ENCODE measurements at places on chromosomes 1 and 21. TPM values are rescaled to one million over a fixed set of nuclear protein-coding genes. Genes with fewer than 3 reads are reported as not detected.

GRCh38 chr1:8525216-8525557 lies 207.3 kb downstream of the SLC45A1 start:
- H3K27me3 ChIP-seq = no peaks in the 10 kb centered on the region
- peak overlapping the region; percentile 87 for H3K4me3 ChIP-seq
- DNase-seq = no peak
- H3K4me1 ChIP-seq = peaks cover 2% of the 10 kb centered on the region
- no peaks in the 10 kb centered on the region for H3K36me3 ChIP-seq
- peak overlapping the region; percentile 91 for H3K27ac ChIP-seq

GRCh38 chr1:27052527-27052926 lies 39.9 kb upstream of the TENT5B start:
- no peaks in the 10 kb centered on the region for H3K36me3 ChIP-seq
- no peaks in the 10 kb centered on the region for H3K4me1 ChIP-seq
- H3K4me3 ChIP-seq = no peak overlapping the region
- no peaks in the 10 kb centered on the region for H3K27me3 ChIP-seq

TMEM82 gene
- not detected for total RNA-seq

RBM11 gene
- total RNA-seq = 1.7 TPM

DNA sequence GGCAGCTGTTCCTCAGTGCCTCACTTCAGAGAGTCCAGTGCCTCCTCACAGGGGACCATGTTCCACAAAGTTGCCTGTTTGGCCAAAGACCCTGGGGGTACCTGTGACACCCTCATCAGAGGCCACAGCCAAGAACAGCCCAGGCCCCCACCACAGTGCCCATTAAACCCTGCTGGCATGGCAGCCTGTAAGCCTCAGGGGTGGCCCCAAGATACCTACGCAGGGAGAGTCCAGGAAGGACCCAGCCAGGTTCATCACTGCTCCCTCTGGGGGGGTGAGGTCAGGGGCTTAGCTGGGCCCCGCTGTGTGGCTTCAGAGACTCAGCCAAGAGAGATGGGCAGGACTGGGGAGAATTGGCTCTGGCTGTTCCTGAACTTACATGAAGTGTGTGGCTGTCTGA lies 19.1 kb upstream of the PRDM16 start:
- H3K27ac ChIP-seq = no peak overlapping the region
- no peaks in the 10 kb centered on the region for H3K27me3 ChIP-seq
- DNase-seq = no peak
- H3K4me3 ChIP-seq = no peak overlapping the region
- no peaks in the 10 kb centered on the region for H3K36me3 ChIP-seq
- no peaks in the 10 kb centered on the region for H3K4me1 ChIP-seq

GRCh38 chr21:31629972-31630711 lies 29.4 kb upstream of the SOD1 start:
- DNase-seq = peak; percentile 60
- H3K4me1 ChIP-seq = no peaks in the 10 kb centered on the region
- H3K27ac ChIP-seq = no peak overlapping the region
- no peaks in the 10 kb centered on the region for H3K36me3 ChIP-seq
- H3K4me3 ChIP-seq = no peak overlapping the region

MEX3A gene
- total RNA-seq = 1.2 TPM

WNT3A gene
- total RNA-seq = not detected

GRCh38 chr21:24367936-24368335 lies 1239.3 kb downstream of the MRPL39 start:
- H3K27ac ChIP-seq = no peak overlapping the region
- H3K36me3 ChIP-seq = no peaks in the 10 kb centered on the region
- H3K4me3 ChIP-seq = no peak overlapping the region
- no peak for DNase-seq
- no peaks in the 10 kb centered on the region for H3K4me1 ChIP-seq

GRCh38 chr1:58765006-58765405 lies 18.8 kb downstream of the JUN start:
- no peaks in the 10 kb centered on the region for H3K27me3 ChIP-seq
- no peak for DNase-seq
- no peak overlapping the region for H3K27ac ChIP-seq
- H3K36me3 ChIP-seq = no peaks in the 10 kb centered on the region
- no peak overlapping the region for H3K4me3 ChIP-seq

- DNase-seq = no peak
- no peaks in the 10 kb centered on the region for H3K36me3 ChIP-seq
- no peak overlapping the region for H3K27ac ChIP-seq
- H3K4me1 ChIP-seq = no peaks in the 10 kb centered on the region
- H3K4me3 ChIP-seq = no peak overlapping the region
These were observed 68.9 kb upstream of the ADAMTS5 start for GRCh38 chr21:27035791-27036190.

DNA sequence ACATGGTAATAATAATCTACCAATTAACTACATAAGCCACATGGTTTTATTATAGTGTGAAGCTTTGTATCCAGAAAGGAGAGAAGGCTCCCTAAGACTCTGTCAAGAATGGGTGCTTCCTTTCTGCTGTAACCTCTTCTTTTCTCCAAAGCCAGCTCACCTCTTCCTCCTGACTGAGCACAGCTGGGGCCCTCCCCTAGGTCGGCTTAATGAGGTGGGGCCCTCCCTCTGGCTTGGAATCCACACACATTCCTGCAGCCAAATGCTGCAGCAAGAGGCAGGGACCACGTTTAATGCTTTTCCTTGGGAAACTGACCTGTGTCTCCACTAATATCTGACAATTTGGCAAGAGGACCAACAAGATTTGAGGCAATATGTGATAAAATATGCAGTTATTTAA lies 94.8 kb downstream of the DSCAM start:
- no peak overlapping the region for H3K27ac ChIP-seq
- DNase-seq = no peak
- H3K4me1 ChIP-seq = no peaks in the 10 kb centered on the region
- no peaks in the 10 kb centered on the region for H3K36me3 ChIP-seq

EIF4G3 gene
- total RNA-seq = 84.4 TPM

DNA sequence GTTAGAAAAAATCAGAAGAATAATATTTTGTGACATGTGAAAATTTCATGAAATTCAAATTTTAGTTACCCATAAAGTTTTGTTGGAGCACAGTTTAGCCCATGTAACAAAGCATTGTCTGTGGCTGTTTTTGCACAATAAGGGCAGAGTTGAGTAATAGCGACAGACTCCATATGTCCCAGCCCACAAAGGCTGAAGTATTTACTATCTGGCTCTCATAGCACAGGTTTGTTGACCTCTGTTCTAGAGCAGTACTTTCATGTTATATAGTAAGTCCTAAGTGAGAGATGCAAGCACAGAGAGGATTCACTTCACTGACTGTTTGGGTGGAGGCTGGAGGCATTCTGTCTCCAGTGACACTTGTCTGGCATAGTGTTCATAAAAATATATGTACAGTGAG lies 6.8 kb downstream of the LAMC1 start:
- H3K27me3 ChIP-seq = no peaks in the 10 kb centered on the region
- no peak overlapping the region for H3K27ac ChIP-seq
- H3K36me3 ChIP-seq = peaks cover 2% of the 10 kb centered on the region
- DNase-seq = no peak

RGS8 gene
- total RNA-seq = not detected

LMO4 gene
- 42.5 TPM for total RNA-seq

DNA sequence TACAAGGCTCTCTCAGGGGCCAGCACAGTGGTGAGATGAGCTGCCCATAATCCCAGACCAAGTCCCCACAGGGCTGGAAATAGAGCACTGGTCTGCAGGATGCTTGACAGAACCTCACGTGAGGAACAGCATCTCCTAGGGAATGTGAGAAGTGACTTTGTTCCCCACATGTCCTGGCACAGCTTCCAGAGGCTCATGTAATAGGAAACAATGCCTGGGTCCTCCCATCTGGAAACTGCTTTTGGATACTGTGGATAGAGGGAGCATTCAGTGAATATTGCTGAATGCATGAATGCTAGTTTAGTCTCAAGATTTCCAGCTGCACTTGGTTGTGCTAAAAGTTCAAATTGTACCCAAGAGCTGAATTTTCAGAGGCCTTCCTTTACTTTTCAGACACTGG lies 146.2 kb downstream of the TNR start:
- H3K27ac ChIP-seq = no peak overlapping the region
- no peaks in the 10 kb centered on the region for H3K36me3 ChIP-seq
- H3K4me3 ChIP-seq = no peak overlapping the region
- no peaks in the 10 kb centered on the region for H3K27me3 ChIP-seq
- no peaks in the 10 kb centered on the region for H3K4me1 ChIP-seq

C1orf115 gene
- 21.2 TPM for total RNA-seq

GRCh38 chr1:94383966-94384408 lies 34.2 kb upstream of the ABCD3 start:
- DNase-seq = no peak
- no peaks in the 10 kb centered on the region for H3K4me1 ChIP-seq
- H3K27ac ChIP-seq = no peak overlapping the region
- H3K27me3 ChIP-seq = no peaks in the 10 kb centered on the region
